Lower lobe of right lung (tissue), 2 donors: ENCODE measurements at places on chromosomes 12 and 14. TPM values are rescaled to one million over a fixed set of nuclear protein-coding genes. Genes with fewer than 3 reads are reported as not detected.

Gene SAMD15
- total RNA-seq: 2.8 TPM

Gene DHRS2
- total RNA-seq: 1.2 TPM

Gene GALC
- total RNA-seq: 59.4 TPM

Gene MGP
- 464 TPM for total RNA-seq

Gene SIRT4
- total RNA-seq: 2.1 TPM

Gene IFNG
- not detected for total RNA-seq

Gene CPNE8
- total RNA-seq: 33.0 TPM

Gene PLBD1
- 106 TPM for total RNA-seq

Gene POTEG
- not detected for total RNA-seq

Gene FOXG1
- not detected for total RNA-seq

Gene SLC7A8
- total RNA-seq: 36.8 TPM

Gene KRT85
- not detected for total RNA-seq

Gene COL2A1
- not detected for total RNA-seq

- DNase-seq: peak; percentile 40
Measured at GRCh38 chr14:93953739-93954515, 22.4 kb downstream of the ASB2 start.

- no peak for DNase-seq
Measured at GRCh38 chr12:116928504-116928903, 17.8 kb downstream of the FBXW8 start.

GRCh38 chr12:22800332-22800731 is 175.4 kb downstream of the ETNK1 start:
- DNase-seq: no peak

DNA sequence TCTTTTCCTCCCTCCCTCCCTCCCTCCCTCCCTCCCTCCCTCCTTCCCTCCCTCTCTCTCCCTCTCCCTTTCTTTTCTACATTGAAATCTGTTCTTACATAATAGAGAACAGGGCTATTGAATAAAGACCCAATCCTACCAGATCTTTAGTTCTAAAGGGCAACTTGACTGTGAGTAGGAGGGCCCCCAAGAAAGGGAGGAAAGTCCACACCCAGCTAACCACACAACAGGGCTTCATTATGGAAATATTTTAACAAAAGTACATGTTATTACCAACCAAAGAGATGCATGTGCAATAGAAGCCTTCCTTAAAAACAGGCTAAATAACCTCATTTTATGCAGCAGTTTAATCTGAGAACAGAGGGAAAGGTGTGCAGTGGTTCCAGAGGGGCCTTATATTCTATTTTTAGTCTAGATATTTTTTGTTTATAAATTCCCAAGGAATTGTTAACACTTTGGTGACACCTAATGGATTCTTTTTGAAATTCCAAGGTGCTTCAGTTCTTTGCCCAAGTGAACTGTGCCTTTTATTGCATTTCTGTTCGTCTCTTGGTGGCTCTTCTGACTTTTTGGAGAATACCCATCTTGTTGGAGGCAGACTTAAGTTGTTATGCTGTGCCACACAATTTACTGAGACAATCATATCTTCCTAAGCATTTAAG is 63.0 kb downstream of the GNS start:
- DNase-seq: no peak

- no peak for DNase-seq
Measured at GRCh38 chr14:24971255-24971654, 78.7 kb downstream of the STXBP6 start.

GRCh38 chr12:125988545-125988944 is 923.3 kb downstream of the AACS start:
- no peak for DNase-seq

GRCh38 chr12:53063708-53064612 is 14.1 kb downstream of the TNS2 start:
- no peak for DNase-seq

GRCh38 chr12:85280165-85280983 is at the start of gene ALX1:
ALX1 (plus strand) TSS chr12:85280220; CDS start chr12:85280262, 42 bp downstream.
- peak; percentile 37 for DNase-seq

GRCh38 chr12:121989276-121990113 is 32.2 kb upstream of the BCL7A start:
- DNase-seq: no peak

GRCh38 chr12:12604740-12605139 is 6.9 kb upstream of the CREBL2 start:
- no peak for DNase-seq

GRCh38 chr12:11545484-11546330 is 103.8 kb upstream of the ETV6 start:
- no peak for DNase-seq

DNA sequence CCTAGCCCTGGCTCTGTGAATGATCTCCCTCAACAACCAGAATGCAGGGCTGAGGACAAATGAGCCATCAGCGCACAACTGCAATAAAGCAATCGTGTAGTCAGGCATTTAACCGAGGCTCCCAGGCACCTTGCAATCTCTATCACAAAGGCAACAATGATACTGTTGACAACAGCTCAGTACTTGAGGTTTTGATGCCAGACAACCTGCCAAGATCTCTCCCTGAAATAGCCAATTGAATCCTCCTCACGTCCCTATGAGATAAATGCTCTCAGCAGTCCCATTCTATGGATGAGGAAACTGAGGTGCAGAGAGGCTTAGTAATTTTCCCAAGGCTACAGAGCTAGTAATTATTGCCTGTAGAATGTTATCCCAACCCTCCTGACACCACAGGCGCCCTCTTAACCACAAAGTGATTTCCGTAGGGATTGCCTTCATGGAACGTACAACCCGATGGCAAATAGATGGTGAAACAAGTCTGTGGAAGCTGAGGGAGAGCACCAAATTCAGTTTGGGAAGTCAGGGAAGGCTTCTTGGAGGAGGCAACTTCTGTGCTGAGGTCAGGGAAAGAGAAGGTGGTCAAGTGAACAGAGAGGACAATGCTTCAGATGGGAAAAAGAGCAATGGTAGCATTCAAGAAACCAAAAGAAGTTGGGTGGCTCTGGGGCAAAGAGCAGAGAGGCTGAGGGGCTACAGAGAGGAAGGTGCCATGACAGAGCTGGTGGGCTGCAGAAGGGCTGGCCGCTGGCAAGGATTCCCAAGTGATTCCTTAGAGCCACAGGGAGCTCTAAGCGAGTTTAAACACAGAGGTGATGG is 12.6 kb downstream of the SERPINA3 start:
- no peak for DNase-seq

DNA sequence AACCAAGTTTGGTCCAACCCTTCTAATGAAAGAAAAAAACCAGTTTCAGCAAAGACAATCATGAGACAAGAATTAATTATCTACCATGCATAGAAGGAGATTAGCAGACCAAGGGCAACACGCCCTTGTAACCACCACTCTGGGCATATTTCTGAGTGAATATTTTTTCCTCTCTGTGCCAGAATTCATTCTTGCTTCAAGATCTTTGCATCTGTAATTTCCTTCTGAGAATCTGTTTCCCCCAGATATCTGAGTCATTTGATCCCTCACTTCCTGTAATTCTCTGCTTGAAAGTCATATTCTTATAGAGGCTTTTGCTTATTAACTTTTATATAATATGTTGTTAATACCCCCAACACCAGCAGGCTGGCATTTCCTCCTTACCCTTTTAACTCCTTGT is 243.7 kb downstream of the SLC16A7 start:
- no peak for DNase-seq

DNA sequence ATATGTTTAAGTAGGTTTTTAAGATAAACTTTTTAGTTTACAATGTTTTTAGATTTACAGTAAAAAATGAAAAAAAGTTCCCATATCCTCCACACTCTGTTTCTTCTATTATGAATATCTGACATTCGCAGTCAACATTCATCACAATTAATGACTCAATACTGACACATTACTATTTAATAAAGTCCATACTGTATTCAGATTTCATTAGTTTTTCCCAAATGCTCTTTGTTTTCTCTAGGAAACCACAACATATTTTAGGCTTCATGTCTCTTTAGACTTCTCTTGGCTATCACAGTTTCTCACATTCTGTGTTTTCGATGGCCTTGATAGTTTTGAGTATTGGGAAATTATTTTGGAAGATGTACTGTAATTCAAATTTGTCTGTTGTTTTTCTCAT is 399.8 kb downstream of the SLC6A15 start:
- DNase-seq: no peak

GRCh38 chr12:79373896-79374499 is 316.8 kb downstream of the PAWR start:
- DNase-seq: no peak

DNA sequence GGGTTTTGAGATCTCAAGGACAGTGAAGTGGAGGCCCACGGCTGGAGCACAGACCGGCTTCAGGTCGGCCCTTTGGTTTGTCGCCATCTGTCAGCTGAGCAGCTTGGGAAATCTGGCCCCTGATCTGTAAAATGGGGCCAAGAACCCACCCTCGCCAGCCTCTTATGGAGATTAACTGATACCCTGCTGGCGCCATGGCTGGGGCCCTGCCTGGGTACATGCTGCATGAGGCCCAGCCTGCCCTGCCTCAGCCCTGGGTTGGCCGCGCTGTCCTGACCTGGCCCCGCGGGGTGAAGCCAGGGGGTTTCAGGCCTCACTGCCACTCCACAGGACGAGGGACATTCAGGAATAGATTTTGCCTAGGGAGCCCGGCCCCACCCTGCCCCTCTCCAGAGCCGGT is 33.9 kb upstream of the MEG3 start:
- DNase-seq: no peak

- no peak for DNase-seq
Measured at GRCh38 chr12:62865937-62866336, 69.0 kb downstream of the PPM1H start.

DNA sequence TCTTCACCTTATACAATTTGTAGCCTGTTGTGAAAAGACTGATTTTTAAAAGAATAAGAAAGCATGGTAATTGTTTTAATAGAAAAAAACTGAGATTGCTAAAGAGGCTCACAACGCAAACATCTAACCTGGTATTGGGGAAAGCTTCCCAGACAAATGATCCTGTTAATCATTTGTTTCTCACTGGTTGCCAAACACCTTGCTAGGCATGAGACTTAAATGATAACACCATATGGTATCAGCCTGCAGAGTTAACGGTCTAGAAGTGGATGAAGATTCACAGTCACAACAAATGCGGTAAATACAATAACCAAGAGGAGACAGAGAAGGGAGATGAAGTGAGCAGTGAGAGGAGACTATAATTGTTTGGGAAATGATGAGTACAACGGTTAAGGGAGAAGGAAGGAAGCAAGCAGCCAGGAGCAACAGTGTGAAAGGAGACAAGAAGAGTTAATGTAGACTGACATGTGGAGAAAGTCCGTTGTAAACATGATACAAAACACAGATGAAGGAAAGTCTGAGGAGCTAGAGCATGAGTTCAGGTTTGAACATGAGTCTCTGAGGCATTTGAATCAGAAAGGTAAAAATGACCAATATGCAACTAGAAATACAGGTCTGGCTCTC is 19.8 kb downstream of the GXYLT1 start:
- DNase-seq: no peak

DNA sequence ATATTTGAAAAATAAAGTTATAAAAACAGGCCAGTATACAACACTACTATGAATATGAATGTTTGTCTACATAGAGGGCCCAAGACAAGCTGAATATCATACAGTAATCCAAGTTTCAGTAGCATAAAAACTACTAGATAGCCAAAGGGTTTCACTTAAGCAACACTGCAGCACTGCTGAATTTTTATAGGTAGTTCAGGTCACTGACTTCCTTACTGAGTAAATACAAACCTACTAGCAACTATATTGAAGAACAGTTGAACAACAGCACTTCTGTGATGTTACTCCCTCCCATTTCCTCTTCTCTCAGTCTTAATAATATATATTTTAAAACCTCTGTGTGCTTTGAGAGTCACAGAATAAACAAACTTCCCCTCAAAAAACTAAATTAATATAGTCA is 42.7 kb downstream of the GTF2A1 start:
- DNase-seq: no peak

- DNase-seq: no peak
Measured at GRCh38 chr14:100295376-100296105, 10.7 kb downstream of the SLC25A29 start.

DNA sequence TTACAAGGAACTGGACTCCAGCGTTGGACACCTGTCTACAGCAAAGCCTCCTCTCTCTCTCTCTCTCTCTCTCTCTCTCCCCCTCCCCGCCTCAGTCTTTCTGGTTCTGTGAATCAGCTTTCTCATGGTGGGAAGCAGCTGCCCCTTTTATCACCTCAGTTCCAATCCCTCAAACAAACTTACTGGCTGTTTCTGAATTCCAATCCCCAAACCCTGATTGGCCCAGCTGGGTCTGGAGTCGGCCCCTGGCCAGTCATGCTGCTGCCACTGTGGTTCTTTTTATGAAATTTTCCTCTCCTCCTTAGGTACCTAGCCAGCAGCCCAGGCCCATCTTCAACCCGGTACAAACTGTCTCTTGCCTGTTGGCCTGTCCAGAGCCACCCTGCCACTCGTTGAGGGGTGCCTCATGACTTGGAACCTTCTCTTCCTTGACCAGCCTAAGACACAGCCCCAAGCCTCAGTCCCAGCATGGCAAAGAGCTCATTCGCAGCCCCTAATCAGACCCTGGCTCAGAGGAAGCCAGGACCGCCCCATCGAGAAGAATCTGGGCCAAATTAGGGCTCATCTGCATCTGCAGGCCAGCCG is 9.4 kb upstream of the MORN3 start:
- no peak for DNase-seq

DNA sequence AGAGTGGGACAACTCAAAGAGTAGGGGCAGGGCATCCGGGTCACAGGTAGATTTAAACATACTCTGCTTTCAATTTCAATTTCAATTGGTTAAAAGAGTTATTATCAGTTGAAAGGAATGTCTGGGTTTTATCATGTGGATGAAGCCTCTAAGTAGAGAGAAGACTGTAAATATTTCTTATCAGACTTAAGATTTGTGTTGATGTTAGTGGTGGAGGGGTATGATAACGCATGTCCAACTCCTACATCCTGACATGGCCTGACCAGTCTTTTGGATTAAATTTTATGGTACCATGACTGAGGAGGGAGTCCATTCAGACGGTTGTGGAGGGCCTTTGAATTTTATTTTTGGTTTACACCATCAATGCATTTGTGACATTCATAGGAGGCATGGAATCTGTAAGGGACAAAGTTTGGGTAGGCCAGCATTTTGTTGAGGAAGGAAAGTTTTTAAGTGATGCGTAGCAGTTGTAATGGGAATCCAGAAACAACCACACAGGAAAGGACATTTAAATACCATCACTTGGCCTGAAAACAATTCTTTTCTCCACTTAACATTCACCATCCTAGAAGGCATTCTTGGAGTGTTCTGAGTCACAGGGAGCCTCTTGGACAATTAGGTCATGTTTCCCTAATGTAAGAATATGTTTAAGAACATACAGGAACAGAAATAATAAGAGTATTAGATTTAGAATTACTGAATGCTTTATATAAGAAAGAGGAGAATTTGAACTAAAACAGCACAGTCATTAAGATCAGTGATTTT is 371.9 kb downstream of the ATP23 start:
- no peak for DNase-seq
